Left renal cortex interstitium (tissue), 4 donors: ENCODE measurements at places on chromosomes 2 and 18. TPM values are rescaled to one million over a fixed set of nuclear protein-coding genes. Genes with fewer than 3 reads are reported as not detected.

Gene ALPG
- not detected for polyA plus RNA-seq

Gene ABCG5
- polyA plus RNA-seq: 0.54 TPM

Gene ZNF521
- 48.3 TPM for polyA plus RNA-seq

Gene SULT1C4
- 58.4 TPM for polyA plus RNA-seq

Gene ZFP36L2
- 103 TPM for polyA plus RNA-seq

Gene ANAPC1
- polyA plus RNA-seq: 29.3 TPM

Gene TUBA3E
- not detected for polyA plus RNA-seq

Gene XIRP2
- polyA plus RNA-seq: 0.11 TPM

- DNase-seq: no peak
These were observed 102.0 kb downstream of the RNF144A start for GRCh38 chr2:7019191-7019590.

- no peak for DNase-seq
These were observed 43.0 kb upstream of the CYBRD1 start for GRCh38 chr2:171479154-171479814.

DNA sequence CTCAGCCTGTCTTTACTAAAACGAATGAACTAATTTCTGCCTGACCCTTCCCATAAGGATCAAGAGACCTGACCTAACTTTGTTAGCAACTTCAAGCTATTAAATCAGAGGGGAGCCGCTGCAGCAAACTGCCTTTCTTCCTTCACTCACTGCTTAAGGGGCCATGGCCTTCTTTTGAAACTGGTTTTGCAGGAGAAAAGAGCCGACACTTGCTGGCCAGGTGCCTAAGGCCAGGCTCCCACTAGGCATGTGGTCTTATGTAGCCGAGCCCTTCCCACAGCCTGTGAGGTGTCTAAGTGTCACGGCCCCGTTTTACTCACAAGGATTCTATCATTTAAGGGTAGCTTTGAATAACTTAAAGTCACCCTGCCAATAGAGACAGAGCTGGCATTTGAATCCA lies 130.8 kb downstream of the ZNF236 start:
- no peak for DNase-seq

DNA sequence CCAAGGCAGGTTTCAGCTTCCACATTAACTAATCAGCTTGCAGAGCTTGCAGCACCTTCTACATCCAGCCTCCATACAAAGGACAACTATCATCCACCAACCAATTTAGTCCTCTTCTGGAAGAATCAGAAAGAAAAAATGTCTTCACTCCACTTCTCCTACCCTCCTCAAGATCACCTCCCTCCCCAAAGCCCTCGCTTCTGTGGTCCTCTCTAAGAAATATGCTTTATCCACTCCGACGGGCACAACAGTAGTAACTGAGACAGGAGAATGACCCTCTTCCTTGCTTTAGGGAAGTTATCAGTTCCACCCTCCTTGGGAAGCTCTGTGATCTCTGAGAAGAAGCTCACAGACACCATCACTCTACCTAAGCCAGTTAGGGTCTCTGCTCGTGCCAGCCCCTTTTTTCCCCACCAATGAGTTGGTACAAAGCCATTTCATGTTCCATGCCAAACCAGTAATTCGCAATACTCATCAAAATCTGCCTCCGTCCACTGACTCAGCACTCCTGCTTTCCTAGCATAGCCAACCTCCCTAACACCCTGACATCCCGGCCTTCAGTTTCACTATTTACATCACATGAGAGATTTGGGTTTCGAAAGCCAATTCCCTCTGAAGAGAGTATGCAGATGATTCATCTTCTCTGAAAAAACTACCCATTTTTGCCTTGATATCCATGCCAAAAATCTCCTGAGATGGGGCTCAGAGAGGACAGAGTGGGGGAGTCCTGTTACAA lies 114.1 kb upstream of the PKDCC start:
- no peak for DNase-seq

GRCh38 chr2:196449083-196449482 lies 190.4 kb upstream of the CCDC150 start:
- no peak for DNase-seq

DNA sequence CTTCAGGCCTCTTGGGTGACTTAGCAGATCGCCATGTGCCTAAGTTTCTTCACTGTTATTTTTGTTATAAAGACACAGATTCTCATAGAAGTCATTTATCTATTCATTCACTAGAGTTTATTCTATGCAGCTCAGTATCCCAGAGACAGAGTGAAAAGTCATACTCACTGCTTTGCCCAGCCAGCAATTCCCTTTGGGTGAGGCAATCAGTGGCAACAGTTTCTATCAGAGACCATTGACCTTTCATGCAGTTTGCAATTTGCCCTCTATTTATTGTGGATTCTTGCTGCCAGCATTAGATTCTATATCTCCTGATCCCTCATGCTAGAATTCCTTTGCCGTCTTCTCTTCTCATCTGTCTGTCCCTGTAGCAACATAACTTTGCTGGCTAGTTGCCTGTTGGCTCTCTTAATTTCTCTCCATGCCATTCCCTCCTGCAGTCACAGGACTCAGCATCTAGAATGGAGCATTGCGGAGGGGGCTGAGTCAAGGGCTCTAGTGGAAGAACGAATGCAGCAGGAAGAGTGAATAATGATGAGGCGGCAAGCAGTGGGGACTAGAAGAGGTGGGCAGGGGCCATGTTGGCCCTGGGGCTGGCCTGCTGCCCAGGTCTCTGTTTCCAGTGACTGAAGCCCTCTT lies 12.2 kb downstream of the SLC9A4 start:
- no peak for DNase-seq

DNA sequence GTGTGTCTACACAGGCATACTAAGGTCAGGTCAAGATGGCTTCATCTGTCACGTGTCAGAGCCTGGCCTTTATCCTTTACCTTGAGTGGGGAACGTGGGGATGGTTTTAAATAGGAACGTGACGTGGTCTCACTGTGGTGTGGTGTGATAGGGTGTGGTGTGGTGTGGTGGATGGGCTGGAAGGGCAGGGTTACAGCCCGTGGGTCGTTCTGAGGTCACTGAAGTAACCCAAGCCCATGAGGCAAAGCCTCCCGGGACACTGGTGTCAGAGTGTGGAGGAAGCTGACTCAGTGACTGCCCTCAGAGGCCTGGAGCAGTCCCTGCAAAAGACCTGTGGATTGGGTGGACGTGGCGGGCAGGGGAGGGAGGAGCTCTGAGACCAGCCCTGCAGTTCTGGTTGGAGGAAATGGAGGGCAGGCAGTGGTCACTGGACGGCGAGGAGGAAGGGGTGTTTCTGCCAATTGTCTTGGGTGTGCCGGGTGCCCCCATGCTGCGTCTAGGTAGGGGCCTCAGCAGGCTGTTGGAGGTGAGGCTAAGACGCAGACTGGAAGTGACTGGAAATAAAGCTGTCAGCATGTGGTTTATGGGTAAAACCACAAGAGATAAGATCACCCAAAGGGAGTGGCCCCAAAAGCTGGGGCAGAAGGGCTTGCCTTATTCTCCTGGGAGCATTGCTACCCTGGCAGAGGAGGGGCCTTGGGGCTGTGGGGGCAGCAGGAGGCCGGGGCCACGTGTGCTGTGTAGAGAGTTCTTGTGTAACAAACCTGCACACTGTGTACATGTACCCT lies 84.8 kb downstream of the SH3RF3 start:
- DNase-seq: no peak

DNA sequence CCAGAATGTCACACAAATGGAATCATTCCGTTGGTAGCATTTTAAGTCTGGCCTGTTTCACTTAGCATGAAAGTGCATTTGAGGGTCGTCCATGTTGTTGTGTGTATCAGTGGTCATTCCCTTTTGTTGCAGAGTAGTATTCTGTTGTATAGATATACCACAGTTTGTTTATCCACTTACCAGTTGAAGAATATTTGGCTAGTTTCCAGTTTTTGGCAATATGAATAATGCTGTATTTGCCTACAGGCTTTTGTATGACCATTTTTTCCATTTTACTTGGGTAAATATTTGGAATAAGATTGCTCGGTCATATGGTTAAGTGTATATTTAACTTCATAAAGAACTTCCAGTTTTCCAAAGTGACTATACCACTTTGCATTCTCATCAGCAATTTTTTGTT lies 100.0 kb upstream of the ALPP start:
- DNase-seq: no peak

- no peak for DNase-seq
These were observed 13.2 kb downstream of the SH2D6 start for GRCh38 chr2:85431570-85432205.

DNA sequence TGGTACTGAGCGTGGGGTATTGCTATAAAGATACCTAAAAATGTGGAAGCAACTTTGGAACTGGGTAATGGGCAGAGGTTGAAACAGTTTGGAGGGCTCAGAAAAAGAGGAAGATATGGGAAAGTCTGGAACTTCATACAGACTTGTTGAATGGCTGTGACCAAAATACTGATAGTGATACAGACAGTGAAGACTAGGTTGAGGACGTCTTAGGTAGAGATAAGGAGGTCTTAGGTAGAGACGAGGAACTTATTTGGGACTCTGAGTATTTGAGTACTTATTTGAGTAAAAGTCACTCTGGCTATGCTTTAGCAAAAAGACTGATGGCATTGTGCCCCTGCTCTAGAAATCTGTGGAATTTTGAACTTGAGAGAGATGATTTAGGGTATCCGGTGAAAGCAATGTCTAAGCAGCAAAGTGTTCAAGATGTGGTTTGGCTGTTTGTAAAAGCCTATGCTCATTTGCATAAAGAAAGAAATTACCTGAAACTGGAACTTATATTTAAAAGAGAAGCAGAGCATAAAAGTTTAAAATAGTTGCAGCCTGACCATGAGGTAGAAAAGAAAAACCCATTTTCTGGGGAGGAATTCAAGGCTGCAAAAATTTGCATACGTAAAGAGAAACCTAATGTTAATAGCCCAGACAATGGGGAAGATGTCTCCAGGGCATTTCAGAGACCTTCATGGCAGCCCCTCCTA lies 219.6 kb downstream of the PDE1A start:
- DNase-seq: no peak

- DNase-seq: no peak
These were observed 27.1 kb upstream of the FZD5 start for GRCh38 chr2:207796585-207797350.

DNA sequence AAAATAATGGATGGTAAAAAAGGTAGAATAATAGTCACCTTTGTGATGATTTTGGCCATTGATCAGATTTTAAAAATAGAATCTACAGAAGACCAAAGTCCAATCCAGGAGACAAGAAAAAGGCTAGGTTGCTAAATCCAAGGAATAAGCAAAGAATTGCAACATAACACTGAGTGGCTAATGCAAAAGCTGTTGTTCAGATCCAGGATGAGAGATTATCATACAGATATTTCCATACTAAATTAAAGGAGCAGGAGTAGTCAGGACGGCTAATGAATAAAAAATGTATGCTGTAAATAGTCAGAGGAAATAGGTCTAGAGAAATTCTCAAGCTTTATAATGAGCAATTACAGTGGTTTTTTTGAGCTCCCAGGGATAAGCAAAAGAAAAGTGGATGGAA lies 745.9 kb upstream of the ACVR2A start:
- DNase-seq: no peak

DNA sequence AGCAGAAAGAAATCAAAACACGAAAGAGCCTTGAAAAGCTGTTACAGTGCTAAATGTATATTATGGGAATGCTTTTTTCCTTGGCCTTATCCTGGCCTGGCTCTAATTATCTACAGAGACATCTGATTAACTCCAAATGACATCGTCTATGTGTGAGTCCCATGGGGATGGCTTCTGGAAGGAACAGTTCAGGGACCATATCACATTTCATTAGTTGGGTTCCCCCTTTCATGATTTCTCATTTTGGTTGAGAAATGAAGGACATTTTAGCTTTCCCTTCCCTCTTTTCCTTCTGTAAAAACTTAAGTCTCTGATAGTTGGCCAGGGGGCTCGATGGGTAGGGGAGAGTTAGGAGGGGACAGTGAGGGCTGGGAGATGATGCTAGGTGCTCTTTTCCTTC lies 116.7 kb downstream of the PRKCE start:
- no peak for DNase-seq

DNA sequence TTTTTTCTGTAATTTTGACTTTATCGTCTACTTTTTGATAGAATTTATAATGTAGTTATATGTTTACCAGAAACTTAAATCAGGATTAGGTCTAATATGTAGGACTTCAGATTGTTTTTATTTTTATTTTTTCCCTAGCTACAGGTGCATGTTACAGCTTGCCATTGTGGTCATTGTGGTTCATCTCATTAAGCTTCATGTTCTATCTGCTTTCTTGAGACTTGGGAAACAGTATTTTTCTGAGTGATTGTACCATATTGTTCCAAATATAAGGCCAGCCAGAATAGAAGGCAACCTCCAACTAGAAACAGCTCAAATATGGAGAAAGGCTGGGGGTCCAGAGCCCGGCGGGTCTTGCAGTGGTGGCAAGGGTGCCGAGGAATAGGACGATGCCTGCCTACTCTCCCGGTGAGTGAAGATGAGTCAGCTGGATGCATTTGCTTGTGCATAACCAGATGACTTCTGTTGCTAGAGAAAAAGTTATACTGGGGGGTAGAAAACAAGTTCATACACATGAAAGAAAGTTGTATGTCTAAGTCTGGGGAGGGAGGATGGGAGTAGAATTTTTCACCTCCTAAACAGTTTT lies 188.4 kb downstream of the CCDC85A start:
- no peak for DNase-seq

- no peak for DNase-seq
These were observed 64.7 kb downstream of the TEX51 start for GRCh38 chr2:126963390-126963789.

DNA sequence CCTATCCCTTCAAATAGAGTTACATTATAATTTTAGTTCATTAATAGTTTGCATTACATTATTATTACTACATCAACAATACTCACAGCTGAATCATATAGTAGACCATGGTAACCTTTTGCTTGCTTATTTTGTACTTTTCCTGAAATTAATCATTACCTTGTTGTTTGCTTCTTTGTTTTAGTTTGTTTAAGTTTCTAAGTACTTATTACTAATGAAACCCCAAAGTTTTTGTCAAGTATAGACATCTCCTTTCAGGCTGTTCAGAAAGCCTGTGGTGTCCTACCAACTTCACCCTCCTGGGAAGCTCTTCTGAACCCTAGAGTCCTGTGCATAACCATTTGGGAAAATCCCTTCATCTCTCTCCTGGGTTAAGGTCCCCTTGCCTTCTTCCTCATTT lies 43.5 kb upstream of the LAPTM4A start:
- no peak for DNase-seq

- no peak for DNase-seq
These were observed 10.0 kb downstream of the SUCLG1 start for GRCh38 chr2:84449055-84449454.

DNA sequence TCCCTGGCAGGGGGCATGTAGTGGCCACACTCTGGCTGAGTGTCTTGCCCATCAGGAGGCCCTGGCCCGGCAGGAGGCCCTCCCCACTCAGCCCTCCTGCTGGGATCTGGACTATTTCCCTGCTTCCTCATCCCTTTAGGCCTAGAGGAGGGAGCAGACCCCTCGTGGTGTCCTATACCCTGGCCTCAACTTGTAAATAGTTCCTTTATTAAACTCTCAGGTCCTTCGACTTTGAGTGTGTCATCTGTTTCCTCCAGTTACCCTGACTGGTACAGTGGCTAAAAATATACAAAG lies 166.7 kb upstream of the GLI2 start:
- DNase-seq: no peak

DNA sequence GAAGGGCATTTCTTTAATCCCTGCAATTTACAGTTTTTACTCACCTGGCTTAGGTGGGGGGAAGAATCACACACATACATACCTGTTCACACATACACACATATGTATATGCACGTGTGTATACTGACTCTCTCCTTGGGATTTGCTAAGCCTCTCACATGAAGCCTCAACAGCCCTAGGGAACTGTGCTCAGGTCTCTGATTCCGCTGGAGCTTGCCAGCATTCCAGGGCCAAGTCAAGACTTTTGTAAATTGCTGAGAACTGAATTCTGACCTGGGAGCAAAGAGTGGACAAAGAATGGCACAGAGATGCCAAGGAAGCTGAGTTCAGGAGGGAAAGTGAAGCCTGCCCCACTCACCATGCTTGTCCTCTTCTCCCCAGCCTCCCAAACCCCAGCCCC lies 177.3 kb downstream of the TMEM247 start:
- no peak for DNase-seq

GRCh38 chr2:21423854-21424253 lies 300.1 kb downstream of the TDRD15 start:
- DNase-seq: no peak
